ENCODE measurements at places on chromosomes 11 and 22.

DNA sequence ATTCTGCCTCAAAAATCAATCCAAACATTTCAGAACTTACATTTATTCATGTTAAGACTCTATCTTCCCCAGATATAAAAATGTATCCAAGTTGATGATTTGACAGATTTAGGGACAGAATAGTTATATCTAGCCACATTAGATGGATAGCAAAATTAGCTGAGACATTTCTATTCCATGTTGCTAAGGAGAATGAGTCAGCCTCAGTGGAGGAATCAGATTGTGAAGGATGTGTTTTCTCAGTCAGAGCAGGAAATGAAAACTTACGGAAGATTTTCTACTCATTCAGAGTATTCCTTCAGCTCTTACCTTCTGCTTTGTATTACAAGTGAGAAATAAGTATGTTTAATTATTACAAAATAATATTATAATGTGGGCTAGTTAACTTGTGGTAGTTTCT is 556.3 kb upstream of the ANO3 start:
- DNase-seq = no peak

GRCh38 chr11:96396637-96397036 is 6.8 kb downstream of the JRKL start:
- no peak for DNase-seq

DNA sequence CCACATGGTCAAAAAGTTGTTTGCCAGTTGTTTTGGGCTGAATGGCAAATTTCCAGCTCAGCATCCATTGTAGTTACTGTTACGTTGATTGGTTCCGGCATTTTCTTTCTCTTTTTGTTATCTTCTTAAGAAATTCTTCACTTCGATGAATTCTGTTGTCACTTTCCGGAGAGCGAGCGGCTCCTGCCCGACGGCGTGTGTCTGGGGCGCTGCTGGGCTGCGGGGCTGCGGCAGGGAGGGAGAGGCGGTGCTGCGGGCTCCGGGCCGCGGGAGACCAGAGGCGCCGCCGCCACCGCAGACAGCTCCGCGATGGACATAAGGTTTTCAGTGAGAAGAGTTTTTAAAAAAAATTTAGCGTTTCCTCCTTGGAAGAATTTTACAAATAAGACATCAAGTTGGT is 117.4 kb downstream of the RRM1 start:
- DNase-seq = no peak

DNA sequence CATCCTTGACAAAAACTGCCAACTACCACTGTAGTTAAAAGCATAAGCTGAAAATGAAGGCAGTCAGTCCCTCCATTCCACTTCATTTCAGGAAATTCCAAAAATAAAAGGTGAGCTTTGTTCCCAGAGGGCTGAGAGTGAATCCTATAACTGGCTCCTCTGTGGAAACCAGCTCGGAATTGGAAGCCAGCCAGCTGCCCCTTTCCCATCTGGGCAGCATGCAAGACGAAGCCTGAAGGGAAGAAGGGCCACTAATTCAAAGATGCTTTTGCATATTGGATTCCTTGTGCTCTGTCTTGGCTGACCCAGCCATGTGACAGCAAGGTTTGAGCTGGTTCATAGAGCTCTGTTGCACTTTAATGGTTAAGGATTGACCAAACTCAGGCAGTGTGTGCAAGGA is 83.4 kb downstream of the ALX4 start:
- DNase-seq = no peak

DNA sequence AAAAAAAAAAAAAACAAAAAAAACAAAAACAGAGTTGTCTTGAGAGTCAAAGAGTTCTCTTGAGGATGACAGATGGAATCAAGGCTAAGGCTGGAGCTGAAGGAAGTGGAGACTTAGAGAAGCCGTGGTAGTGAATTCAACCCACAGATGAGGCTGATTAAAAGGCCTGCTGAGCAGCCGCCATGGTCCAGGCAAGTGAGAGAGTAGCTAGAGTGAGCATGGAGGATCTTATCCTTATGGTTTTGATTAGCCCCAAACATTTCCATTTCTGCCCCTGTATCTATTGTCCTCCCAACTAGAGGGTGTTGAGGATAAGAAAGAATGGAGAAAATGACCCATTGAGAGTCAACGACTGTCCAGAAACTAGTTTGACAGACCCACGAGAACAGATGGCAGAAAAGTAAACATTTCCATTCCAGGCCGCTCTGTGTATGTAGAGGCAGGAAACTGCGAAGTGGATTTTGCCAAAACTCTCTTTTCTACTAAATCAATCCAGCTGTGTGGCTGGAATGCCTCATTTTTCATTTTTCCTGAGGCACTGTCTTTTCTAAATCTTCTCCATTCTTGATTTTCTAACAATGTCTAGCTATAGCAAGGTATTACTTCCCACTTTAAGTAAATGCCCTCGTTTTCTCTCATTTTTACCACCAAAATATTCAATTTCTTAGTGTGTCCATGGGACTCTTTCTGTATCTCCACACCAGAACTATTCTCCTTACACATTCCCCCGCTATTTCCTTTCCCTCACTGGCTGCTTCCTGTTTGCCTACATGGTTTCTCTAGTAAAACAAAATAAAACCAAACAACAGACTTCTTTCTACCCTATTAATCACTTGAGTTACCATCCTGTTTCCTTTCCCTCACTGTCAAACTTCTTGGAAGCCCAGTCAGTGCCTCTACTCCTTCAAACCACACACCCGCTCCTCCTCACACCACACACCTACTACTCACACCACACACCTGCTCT is 5.4 kb upstream of the MMP8 start:
- no peak for DNase-seq

DNA sequence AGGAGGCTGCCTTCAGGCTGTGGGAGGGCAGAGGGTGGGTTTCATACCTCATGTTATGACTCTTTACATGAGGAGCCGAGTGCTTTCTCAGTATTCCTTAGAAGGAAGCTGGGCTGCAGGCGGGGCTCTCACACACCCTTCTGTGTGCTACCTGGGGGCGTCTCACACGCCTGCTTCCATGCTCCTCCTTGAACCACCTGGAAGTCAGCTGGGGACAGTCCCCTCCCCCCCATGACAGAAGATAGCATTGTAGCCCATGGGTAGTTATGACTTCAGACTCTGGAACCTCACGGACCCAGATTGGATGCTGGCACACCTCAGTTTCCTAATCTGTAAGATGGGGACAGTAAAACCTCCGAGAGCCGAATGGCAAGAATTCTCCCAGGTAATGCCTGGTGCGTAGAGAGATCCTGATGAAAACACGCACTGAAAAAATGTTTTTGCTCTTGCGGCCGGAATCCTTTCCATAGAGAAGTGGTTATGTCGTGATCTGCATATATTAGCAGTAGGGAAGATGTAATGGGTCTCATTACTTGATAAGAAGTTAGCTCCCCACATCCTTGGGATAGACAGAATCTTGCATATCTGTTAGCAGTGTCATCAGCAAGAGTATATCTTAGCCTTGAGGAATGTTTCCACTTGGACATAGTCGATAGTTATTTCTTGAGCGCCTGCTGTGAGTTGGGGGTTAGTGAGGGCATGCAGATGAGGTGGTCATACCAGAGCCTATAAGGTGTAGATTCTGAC is 4.9 kb downstream of the DAGLA start:
- no peak for DNase-seq

DNA sequence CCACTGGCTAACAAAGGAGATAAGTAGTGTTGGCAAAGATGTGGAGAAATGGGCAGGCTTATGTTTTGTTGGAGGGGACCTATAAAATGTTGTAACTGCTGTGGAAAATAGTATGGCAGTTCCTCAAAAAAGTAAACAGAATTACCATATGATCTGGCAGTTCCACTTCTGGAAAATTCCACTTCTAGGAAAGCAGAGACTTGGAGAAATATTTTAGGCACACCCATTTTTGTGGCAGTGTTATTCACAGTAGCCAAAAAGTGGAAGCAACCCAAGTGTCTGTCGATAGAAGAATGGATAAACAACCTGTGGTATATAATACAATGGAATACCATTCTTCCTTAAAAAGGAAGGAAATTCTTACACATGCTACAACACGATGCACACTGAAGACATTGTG is 57.0 kb upstream of the ADORA2A start:
- no peak for DNase-seq

GRCh38 chr11:29024386-29024785 is 916.2 kb downstream of the METTL15 start:
- DNase-seq = no peak

GRCh38 chr22:19062139-19062942 is 59.9 kb downstream of the DGCR2 start:
- DNase-seq = no peak
